ENCODE measurements at places on chromosomes 3 and 15.

DNA sequence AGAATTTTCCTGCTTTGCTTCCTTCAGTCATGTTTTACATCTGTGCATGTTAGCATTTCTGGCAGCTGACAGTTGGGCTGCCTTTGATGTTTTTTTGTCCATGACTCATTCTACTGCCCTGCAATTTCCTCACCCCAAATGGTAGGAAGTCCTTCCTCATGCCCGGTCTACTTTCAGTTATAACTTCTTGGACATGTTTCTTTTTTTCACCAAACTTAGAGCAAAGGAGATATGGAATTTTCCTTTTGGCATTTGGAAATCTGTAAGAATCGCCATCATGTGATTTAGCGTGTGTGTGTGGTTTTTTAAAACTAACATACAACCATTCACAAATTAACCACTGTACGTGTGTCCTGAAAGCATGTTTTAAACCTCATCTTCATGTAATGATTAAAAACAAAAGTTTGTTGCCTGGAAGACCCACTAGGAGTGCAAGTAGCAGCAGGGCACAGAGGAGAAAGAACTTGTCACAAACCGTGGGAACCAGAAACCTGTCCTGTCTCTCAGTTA, 430.7 kb upstream of the CFAP20DC start:
- no peak for DNase-seq

DNA sequence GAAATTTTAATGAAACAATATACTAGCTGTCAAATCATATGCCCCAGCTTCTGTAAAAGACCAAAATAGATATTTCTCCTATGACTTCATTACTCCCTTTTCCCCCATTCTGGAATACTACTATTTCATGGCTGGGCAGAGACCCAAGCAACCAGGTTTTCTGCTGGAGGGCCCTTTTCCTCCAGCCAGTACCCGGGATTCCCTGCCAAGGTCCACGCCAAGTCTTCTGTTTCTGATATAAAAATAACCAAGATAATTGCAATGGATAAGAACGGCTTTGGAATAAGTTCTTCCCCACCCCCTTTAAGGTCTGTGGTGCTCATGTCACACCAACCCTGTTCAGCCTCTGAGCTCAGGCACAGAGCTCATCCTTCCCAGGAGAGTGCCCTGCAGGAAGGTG, 17.2 kb upstream of the NMNAT3 start:
- no peak for DNase-seq

- no peak for DNase-seq
Measured at GRCh38 chr3:145623349-145623748, 537.6 kb downstream of the PLOD2 start.

- DNase-seq = no peak
Measured at GRCh38 chr3:29307295-29307694, 26.4 kb downstream of the RBMS3 start.

DNA sequence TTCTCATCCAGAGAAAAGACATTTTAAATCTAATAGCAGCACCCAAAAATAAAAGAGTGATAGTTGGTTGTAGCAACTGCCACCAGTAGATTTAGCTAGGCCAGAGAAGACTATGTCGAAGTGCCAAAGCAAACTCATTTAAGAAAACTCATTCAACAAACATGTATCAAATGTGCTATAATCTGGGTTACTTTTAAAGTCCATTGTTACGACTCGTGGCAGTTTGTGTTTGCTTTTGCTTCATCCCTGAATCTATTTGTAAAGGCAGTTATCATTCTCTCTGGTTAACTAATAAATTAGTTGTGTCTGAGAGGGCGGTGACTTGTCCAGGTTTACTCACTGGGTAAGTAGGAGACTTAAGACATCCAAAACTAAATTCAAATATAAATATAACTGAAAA, 159.4 kb downstream of the ZIC4 start:
- no peak for DNase-seq

- DNase-seq = no peak
Measured at GRCh38 chr3:27090275-27091041, 278.7 kb downstream of the NEK10 start.

DNA sequence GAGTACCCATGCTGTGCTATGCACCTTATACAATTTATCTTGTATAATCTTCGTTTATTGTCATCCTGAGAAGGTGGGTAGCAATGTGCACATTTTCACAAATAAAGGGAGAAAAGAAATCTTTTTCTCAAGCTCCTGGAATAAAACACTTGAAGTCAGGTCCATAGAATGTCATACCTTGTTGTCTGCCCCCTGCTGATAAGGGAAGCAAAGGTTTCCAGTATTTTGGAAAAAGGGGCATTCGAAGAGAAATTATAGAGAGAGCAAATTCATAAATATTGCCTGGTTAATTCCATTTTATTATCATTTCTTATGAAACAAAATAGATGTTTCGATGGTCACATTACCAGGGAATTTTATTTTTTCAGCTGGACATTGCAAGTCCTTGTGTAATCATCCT, 277.8 kb downstream of the RAP2B start:
- DNase-seq = no peak

DNA sequence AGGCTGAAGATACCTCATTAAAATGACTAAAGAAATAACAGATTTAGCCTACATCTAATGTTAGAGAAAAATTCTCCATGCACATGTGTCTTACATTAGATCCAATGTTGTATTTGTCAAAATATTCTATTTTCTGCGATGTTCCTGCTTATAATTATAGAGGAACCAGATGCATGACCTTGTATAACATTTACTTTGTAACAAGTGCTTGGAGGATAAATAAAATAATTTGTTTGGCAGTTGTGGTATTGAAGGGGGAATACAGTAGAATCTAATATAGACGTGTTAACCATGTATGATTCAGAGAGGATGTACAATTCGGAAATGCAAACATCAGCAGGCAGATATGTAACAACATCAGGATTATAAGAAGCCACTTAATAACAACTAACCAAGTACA, 922.2 kb downstream of the TUSC7 start:
- DNase-seq = no peak

DNA sequence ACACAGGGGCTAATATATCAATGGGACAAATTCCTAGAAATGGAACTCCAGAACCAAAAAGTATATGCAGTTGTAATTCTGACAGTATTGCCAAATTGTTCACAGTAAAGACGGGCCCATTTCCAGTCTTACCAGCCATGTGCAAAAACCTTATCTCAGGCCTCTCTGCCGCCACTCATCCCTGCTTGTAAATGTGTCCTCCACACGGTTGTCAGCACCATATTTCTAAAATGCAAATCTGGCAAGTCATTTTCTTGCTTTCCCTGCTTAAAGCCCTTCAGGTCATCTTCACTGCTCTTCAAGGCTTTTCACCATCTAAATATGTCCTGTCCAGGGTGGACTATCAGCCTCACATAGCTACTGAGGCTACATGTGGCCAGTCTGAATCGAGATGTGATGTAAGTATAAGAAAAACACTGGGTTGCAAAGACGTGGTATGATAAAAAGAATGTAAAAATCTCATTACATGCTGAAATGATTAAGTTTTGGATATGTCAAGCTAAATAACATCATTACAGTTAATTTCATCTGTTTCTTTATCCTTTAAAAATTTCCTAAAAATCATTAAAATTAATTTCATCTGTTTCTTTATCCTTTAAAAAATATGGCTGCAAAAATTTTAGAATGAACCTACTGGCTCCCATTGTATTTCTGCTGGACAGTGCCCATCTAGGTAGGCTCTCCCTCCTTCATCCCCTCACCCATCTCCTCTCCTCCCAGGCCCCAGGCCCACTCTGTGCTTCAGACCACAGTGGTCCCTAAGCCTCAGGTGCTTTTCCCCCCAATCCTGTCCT, 980 bp downstream of the PARP9 start:
- DNase-seq = no peak

DNA sequence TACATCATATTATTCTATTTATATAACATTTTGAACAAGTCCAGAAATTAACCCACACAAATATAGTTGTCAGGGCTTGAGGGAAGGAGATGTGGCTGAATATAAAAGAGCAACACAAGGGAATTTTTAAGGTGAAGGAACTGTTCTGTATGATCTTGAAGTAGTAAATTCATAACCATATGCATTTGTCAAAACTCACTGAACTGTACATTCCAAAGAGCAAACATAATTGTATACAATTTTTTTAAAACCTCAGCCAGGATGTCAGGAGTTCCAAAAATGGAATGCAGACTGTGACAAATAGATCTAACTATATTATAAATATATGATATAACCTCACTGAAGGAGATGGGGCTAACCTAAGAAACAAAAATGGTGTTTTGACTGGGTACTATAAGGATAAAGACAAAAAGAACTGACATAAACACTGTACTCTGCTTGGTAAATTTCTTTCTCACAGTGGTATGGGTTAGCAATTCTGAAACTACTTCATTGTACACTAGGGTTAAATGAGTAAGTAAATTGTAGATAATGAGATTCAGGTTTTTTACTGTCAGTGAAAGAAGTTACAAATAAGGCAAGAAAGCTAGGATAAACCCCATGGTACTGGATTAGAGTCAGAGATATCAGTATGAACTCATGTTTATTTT, 14.4 kb downstream of the GOLGB1 start:
- DNase-seq = no peak
